ENCODE measurements at places on chromosomes 7 and 10. TPM values are rescaled to one million over a fixed set of nuclear protein-coding genes. Genes with fewer than 3 reads are reported as not detected.

GRCh38 chr10:11560076-11560709 is 51.3 kb downstream of the USP6NL start:
- ATAC-seq = no peak

DNA sequence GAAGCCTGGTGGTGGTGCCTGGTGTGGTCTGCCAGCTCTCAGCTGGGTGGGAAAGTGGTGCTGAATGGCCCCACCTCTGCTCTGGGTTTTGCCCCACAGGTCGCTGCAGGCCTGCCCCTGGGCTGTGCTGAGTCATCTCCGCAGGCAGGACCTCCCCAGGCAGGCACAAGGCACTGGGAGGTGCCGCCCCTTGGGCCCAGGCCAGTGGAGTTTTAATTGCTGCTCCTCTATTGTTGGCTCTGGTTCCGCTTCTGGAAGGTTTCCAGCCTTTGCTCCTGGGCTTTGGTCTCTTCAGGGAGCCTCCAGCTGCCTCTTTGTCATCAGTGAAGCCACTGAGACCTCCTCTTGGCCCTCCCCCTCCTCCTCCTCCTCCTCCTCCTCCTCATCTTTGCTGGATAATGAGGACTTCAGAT is 180.3 kb upstream of the GRB10 start:
- ATAC-seq = no peak

DNA sequence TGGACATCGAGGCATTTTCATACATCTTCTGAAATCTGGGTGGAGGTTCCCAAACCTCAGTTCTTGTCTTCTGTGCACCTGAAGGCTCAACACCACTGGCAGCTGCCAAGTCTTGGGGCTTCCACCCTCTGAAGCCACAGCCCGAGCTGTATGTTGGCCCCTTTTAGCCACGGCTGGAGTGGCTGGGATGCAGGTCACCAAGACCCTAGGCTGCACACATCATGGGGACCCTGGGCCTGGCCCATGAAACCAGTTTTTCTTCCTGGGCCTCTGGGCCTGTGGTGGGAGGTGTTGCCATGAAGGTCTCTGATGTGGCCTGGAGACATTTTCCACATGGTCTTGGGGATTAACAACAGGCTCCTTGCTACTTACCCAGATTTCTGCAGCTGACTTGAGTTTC is 62.1 kb downstream of the INPP5A start:
- ATAC-seq = no peak

- peak; percentile 67 for ATAC-seq
Measured at GRCh38 chr7:98420966-98421612, 20.2 kb upstream of the BAIAP2L1 start.

GRCh38 chr7:21221130-21221529 is 206.8 kb upstream of the SP4 start:
- ATAC-seq = no peak

The ANKRD61 gene
- 0.26 TPM for total RNA-seq

The ANK3 gene
- total RNA-seq = 56.2 TPM

The OR2A1 gene
- not detected for total RNA-seq

The LEP gene
- total RNA-seq = not detected

The DKK1 gene
- not detected for total RNA-seq

All from activated T-helper 17 cell treated with anti-CD3 and anti-CD28 coated beads, Interleukin-2, amount 50 U/mL, for 72 hours (primary cell).